Skin of body (tissue), 3 donors: ENCODE measurements at places on chromosomes 3 and 15. TPM values are rescaled to one million over a fixed set of nuclear protein-coding genes. Genes with fewer than 3 reads are reported as not detected.

- DNase-seq: no peak
Observed at GRCh38 chr15:81268881-81269601, 54.9 kb downstream of the STARD5 start.

DNA sequence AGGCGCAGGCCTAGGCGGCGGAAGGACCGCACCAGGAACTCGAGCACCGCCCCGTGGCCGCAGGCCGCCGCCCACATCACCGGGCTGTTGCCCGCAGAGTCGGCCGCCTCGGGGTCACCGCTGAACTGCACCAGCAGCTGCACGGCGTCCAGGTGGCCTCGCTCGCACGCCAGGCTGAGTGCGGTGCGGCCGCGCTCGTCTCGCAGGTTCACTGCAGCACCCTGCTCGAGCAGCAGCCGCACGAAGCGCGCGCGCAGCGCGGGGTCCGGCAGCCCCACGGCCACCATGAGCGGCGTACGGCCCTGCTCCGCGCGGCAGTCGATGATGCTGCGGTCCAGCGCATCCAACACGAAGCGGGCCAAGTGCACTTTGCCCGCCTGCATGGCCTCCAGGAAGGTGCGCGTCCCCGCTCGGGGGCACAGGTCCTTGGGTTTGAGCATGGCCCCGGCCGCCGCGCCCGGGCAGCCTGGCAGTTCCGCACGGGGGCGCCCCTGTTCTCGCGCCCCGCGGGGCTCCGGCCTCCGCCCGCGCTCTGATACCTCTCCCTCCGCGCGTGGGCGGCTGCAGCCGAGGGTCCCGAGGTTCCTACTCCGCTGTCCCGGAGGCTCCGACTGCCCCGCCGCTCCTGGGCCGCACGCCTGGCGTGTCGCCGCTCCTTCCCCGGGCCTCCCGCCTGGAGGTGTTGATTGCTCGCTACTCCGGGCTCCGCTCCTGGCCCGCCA is 556 bp downstream of the ANKRD63 start:
- no peak for DNase-seq

GRCh38 chr15:69599271-69599670 is 146.7 kb downstream of the RPLP1 start:
- no peak for DNase-seq

DNA sequence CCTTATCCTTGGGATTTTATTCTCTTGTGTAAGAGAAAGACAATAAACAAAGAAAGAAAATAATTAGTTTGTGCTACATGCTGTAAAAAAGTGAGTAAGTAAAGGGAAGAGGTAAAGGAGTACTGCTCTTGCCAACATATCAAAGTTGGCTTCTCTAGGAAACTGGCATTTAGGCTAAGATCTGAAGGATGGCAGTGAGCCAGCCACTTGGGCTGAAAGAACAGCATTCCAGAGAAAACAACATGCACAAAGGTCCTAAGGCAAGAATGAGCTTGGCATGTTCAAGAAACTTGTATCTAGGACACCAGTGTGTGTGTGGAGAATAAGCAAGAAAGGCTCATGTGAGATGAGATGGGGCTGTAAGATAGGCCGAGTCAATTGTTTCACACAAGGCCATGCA is 245.5 kb upstream of the MANF start:
- no peak for DNase-seq

DNA sequence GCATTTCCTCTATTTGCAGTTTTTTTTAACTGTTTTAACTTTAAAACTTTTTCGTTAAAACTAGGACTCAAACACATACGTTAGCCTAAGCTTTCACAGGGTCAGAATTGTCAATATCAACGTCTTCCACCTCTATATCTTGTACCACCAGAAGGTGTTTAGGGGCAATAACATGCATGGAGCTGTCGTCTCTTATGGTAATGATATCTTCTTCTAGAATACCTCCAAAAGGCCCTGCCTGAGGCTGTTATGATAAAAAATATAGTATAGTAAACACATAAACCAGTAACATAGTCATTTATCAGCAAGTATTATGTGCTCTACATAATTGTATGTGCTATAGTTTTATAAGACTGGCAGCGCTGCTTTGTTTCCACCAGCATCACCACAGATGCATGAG is 76.3 kb upstream of the MLF1 start:
- no peak for DNase-seq

DNA sequence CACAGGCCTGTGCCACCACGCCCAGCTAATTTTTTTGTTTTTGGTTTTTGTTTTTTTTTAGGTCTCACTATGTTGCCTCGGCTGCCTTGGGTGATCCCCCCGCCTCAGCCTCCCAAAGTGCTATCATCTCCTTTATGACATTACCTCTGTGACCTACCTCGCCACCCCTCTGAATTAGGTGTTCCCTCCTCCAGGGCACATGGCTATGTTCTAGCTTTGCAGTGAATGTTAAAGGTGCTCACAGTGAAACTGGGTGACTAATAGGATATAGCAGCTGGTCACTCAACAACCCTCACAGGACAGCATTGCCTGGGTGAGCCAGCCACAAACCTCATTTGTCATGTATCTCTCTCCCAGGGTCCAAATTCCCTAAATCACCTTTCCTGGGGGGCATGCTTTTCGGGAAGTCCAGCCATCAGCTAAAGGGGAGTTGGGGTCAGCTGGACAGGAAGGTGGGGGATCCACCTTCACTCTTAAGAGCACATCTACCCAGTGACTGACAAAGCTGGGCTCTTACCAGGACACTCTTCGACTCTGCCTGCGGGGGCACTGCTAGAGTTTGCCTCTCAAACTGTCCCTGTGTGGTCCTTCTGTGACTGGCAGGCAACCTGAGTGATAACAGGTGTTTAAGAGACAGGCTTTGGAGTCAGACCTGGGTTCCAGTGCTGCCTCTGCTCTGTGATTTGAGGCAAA is 1.6 kb upstream of the TTLL3 start:
- DNase-seq: no peak

GRCh38 chr3:115693868-115694267 is 70.6 kb downstream of the GAP43 start:
- DNase-seq: no peak

DNA sequence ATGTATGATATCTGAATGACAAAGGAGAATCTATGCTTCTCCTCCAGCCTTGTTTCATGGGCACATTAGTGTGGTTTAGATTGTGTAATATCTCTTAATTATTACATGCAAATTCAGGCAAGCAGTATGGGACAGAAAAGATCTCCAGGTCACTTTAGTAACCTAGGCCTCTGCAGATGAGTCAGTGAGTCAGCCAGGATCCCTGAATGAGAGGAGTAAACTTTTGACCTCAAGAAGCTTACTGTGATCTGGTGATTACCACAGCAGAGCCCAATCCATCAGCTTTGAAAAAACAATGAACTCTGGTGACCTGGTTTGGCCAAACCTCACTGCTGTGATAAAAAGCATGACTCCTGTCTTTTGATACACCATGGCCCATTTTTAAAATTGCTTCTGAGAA is 107.8 kb downstream of the LRRN1 start:
- no peak for DNase-seq

DNA sequence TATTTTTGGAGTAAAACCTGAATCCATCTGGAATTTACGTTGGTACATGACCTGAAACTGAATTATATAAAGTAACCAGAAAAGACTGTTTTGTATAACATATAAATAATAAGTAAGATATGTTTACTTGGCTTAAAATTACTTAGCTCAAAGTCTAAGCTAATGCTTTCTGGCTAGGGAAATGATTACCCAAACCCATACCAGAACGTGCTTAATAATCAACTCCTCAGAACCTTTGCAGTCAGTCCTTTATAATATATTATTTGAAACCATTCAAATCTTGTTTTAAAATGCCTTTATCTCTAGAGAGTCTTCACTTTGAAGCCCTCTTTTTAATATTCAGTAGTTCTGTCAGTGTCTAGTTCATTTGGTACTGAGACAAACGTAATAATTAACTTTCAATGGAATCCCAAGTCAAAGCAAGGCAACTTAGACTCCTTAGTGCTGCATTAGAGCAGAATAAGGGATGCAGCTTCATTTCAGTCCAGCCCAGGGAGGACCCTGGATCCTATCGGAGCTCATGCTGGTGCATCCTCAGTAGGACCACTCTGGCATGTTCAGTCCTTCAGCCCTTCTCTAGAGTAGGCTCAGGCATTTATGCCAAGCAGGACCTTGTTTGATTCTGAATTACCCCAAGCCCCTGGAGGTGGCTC is 81.6 kb downstream of the MME start:
- no peak for DNase-seq

DNA sequence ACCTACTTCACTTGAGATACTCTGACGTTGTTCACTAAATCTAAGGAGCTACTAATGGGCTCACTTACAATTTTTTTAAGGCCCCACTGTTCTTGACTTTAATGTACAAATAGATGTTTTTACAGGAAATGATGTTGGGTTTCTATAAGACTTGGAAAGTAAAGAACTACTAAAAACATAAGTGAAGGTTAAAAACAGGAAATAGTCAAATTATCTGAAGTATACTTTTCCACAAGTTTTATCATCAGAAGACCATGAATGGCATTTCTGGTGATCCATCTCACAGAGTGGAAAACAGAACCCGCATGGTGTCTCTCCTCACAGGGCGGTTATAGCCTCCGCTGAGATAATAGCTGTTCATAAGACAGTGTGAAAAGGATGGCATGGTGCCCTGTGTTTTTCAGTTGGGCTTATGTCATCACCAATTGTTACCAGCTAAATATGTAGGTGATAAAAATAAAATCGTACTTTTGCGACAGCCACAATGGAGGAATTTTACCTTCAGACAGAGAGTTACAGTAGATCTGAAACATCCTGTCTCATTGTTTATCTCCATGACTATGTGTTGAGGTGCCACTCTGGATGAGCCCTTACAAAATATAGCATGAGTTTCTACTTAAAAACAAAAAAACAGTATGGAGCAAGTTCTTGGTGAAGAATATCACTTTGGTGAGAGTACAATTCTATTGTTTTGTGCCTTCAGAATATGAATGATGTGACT is 462.4 kb downstream of the RAP2B start:
- DNase-seq: no peak

GRCh38 chr3:104943974-104944373 is 422.7 kb upstream of the ALCAM start:
- no peak for DNase-seq

DNA sequence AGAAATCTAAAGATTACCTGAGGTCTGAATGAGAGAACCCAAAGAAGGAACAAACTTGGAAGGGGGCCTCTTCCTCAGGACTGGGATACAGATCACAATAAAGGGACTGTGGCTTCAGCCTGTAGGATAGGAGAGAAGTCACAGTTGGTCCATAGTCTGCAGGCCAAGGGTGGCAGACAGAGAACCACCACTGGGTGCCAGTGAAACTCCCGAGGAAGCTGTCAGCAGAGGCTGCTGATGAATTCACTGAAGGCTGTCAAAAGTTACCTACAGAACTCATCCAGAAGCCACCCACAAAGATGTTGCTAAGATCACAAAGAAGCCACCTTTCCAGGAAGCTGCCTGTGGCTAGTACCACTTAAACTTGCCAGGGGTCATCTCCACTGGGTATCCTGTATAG is 78.5 kb downstream of the TMCO5A start:
- no peak for DNase-seq

GRCh38 chr3:182606905-182607504 is 186.3 kb upstream of the ATP11B start:
- no peak for DNase-seq

- peak; percentile 16 for DNase-seq
Observed at GRCh38 chr3:20125897-20126296, 60.1 kb downstream of the SGO1 start.

GRCh38 chr3:33402936-33403335 is 37.3 kb downstream of the UBP1 start:
- DNase-seq: no peak

DNA sequence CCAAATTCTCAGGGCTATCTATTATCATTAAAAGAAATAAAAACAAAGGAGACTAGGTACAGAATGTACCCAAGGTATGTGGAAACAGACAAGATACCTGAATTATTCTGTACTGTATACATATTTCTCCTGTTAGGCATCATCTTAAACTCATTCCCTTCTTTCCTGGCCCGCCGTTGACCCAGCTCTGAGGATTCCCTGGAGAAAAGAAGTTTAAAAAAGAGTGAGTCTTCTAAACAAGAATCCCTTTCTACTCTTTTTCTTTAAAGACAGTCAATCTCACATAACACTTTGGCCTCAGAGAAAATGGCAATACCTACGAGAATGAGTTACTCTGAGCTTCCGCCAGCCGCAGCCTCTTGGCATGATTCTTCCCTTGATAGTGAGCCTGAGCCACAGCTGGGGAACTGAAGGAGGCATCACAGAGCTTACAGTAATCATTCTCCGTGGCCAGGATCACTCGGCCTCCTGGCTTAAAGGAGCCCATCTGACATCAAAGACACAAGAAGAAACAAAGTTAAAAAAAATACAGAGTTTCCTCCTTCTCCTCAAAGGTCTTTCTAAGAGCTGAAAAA is 44.2 kb downstream of the ZMAT3 start:
- DNase-seq: no peak

GRCh38 chr3:173109143-173109542 is 31.9 kb downstream of the SPATA16 start:
- no peak for DNase-seq

GRCh38 chr3:150933473-150933995 is 28.3 kb upstream of the MINDY4B start:
- no peak for DNase-seq

GRCh38 chr15:99445272-99445850 is 120.4 kb upstream of the MEF2A start:
- no peak for DNase-seq

DNA sequence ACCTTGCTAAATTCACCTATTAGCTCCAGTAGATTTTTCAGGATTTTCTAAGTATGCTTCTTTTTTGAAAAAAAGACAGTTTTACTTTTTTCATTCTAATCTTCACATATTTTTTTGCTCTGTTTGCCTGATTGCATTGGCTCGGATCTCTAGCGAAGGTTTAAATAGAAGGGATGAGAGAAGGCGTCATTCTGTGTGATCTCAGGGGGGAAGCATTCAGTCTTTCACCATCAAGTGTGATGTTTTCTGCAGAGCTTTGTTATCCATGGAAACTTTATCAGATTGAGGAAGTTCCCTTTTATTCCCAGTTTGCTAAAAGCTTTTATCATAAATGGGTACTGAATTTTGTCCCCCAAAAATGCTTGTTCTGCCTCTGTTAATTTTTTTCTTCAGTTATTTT is 120.3 kb downstream of the LRRK1 start:
- no peak for DNase-seq

DNA sequence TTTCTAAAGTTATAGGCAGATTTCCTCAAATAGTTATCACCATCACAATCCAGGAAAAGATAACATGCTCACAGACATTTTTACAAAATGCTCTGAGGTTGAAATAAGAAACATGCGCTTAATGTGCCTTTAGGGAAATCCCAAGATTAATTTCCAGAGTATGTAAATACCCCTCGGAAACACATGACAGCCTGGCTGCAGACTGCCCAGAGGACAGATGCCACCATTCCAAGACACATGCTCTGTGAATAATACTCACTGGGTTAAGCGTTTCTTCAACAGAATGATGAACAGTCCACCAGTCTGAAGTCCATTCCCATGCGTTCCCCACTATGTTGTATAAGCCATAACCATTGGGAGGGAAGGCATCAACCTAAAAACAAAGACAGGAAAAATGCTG is 56.5 kb downstream of the SUMF1 start:
- no peak for DNase-seq

The PTX3 gene
- 24.6 TPM for total RNA-seq

The GCSAM gene
- 1.2 TPM for total RNA-seq

The ACY1 gene
- 18.0 TPM for total RNA-seq

The SELENOT gene
- 45.9 TPM for total RNA-seq

The SPINK8 gene
- not detected for total RNA-seq

The CDHR4 gene
- not detected for total RNA-seq

The RYR3 gene
- total RNA-seq: 6.3 TPM

The POPDC2 gene
- 5.5 TPM for total RNA-seq

The SNRK gene
- 58.6 TPM for total RNA-seq

The AMIGO3 gene
- total RNA-seq: 0.10 TPM

The GOLGA8T gene
- 0.79 TPM for total RNA-seq

The MYZAP gene
- total RNA-seq: 8.3 TPM

The AGBL1 gene
- 4.8 TPM for total RNA-seq

The CRYGS gene
- 0.99 TPM for total RNA-seq
